Stimulated activated CD8-positive, alpha-beta memory T cell treated with anti-CD3 and anti-CD28 coated beads, Interleukin-12 subunit alpha, Interleukin-12 subunit beta, amount 100 ng/mL, for 4 hours (primary cell): ENCODE measurements at places on chromosomes 12 and 14.

GRCh38 chr12:129119537-129119936 lies 266.3 kb downstream of the GLT1D1 start:
- DNase-seq: no peak

GRCh38 chr12:29088611-29089219 lies 60.4 kb upstream of the FAR2 start:
- no peak for DNase-seq

DNA sequence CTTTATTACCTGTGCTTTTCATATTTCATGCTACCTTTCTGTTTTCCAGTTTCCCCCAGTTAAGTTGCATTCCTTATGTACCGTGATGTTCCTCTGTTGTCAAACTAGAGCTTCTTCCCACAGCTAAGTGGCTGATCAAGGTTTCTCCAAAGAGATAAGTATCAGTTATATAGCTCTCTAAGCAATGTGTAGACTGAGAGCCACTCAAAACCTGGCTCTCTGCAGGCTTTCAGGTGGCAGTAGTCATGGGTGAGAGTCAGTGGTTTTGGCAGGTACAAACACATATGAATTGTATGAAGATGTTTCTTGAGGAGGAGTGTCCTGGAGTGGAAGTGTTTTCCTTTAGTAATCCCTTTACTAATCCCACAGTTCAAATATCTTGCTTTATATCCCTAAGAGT lies 28.4 kb downstream of the TXNRD1 start:
- DNase-seq: no peak

GRCh38 chr12:1083889-1084262 lies 92.9 kb downstream of the ERC1 start:
- no peak for DNase-seq

DNA sequence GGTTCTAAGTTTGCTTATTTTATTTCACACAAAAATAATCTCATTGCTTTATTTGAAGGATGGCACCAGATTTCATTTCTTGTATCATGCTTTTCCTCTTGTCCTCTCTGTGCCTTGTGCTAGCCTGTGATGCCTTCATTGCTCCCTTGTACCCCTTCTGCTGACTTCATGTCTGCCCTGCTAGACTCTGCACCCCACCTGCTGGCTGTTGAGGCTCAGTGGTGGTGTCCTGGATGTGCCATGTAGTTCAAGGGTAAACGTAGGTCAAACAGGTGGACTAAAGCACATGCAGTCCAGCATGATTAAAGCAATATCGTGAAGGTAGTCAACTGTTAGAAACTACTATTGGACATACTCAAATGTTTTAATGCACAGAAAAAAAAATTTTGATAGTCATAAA lies 21.6 kb downstream of the MRPS35 start:
- DNase-seq: no peak
